ENCODE measurements at places on chromosomes 1 and 21. TPM values are rescaled to one million over a fixed set of nuclear protein-coding genes. Genes with fewer than 3 reads are reported as not detected.

GRCh38 chr1:7420470-7421100, 350.5 kb upstream of the VAMP3 start:
- DNase-seq, result no peak

Gene ACKR1
- 13.1 TPM for polyA plus RNA-seq

DNA sequence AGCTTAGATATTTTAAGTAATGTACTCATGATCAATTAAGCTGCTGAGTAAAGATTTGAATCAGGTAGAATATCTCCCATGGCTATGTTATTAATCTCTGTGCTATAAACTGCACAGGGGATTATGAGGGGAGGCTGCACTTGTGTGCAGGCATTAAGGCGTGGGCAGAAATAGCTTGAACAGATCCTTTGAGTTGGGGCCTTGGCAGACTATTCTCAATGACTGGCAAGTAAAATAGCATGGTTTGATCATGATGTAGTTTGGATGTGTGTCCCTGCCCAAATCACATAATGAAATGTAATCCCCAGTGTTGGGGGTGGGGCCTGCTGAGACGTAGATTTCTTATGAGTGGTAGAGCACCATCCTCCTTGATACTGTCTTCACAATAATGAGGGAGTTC, 220.3 kb downstream of the PLPP3 start:
- DNase-seq, result no peak

- DNase-seq, result no peak
Observed at GRCh38 chr1:200445213-200445612, 35.4 kb upstream of the ZNF281 start.

DNA sequence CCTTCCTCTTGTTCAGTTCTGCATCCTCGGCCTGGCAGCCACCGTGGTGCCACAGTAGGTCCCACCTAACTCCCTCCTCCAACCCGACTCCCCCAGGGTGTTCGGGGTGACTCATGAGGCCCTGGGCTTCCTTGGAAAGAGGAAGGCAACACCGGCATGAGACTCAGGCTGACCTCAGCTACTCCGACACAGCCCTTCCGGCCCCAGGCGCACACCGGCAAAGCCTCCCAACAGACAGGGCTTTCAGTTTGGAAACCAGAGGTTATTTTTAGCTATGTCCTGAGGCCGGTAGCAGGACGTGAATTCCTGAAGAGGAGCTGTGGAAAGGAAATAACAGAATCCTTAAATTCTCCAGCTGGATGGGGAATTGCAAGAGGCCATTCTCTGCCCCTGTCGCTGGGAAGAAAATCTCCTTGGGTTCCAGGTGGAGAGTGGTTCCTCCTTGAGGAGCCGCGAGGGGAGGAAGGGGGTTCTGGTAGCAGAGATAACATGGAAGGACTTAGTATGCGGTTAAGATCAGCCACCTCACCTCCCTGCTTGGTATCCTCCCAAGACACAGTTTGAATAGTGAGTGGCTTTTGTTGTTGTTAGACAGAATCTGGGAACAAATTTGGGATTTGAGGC, 24.4 kb downstream of the PLXNA2 start:
- peak; percentile 85 for DNase-seq

GRCh38 chr1:98813738-98814309, 152.3 kb downstream of the SNX7 start:
- no peak for DNase-seq

GRCh38 chr1:100631015-100631551, 88.5 kb upstream of the VCAM1 start:
- no peak for DNase-seq

Gene FOXD2
- polyA plus RNA-seq, result 0.05 TPM

GRCh38 chr1:228031276-228031995, 24.6 kb downstream of the WNT3A start:
- peak; percentile 35 for DNase-seq

- DNase-seq, result no peak
Observed at GRCh38 chr1:221779771-221780170, 37.9 kb upstream of the DUSP10 start.

DNA sequence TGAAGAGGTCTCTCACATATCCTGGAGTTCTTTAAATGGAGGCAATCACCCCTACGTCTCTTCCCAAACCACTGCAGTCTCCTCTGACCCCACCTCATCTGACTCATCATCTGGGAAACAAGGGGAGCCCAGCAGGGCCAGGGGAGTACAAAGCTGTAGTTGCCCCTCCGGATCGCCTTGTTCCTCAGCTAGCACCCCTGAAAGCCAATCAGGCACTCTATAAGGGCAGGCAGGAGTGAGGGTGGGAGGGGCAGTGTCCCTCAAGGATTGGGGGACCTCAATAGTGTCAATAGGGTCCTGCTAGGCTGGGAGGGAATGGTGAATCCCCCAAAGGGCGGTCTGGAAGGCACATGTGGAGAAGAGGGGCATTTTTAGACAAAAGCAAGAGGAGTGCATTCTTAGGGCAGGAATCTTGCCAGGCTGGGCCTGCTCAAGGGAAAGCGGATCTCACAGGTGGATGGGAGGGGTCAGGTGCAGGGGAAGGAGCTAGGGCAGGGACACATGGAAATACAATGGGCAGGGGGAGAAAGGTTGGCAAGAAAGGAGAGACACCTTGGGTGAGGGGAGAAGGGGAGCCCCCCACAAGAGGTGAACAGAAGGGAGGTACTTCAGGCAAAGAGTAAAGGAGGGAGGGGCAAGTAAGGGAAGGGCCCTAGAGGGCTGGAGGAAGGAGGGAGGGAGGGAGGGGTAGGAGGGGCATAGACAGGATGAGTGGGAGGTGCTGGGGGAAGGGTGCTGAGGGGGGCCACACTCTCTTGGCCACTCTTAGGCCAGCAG, 5.8 kb downstream of the SHISA4 start:
- no peak for DNase-seq

DNA sequence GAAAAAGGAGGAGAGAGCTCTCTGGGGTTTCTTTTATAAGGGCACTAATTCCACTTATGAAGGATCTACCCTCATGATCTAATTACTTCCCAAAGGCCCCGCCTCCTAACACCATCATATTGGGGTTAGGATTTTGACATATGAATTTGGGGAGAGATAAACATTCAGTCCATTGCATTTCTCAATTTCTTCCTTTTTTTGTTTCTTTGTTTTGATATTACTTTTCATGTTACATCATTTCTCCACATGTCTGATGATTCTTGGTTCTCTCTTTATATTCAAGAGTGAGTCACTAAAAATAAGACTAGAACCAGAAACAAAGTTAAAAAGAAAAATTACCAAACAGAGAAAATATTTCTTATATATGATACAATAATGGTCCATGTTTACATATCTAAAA, 63.2 kb upstream of the DUSP10 start:
- no peak for DNase-seq

GRCh38 chr1:198258491-198258890, 101.7 kb downstream of the NEK7 start:
- no peak for DNase-seq

Gene HSD11B1
- 1.5 TPM for polyA plus RNA-seq

Gene NBPF6
- polyA plus RNA-seq, result not detected

GRCh38 chr1:56190806-56191365, 388.5 kb downstream of the PLPP3 start:
- no peak for DNase-seq

Gene NBPF9
- polyA plus RNA-seq, result 4.8 TPM

- no peak for DNase-seq
Observed at GRCh38 chr1:113654883-113655282, 104.4 kb downstream of the PHTF1 start.

DNA sequence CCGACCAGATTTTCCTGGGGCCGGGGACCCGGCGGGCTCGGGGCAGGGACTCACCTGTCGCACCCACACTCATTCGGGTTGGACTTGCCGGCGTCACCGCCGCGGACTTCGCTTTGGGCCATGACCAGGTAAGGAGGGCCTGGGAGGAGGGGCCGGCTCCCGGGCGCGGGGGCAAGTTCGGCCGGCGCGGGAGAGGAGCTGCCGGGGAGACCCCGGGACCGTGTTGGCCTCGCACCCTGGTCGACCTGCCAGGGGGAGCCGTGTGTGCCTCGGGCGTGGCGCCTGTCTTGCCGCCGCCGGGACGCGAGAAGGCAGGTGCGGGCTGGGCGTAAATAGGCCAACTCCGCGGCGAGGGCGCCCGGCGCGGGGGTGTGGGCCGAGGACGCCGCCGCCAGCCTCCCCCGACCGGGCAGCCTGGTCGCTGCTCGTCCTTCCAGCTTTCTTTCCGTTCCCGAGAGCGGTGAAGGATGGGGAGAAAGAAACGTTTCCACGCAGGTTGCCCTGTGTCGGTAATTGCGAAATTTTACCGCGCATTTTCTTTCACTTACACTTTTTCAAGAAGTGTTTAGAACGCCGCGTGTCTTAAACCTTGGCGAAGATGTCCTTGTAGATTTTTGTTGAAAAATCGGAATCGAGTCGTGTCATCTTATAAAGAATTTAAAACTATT, 558 bp downstream of the USP1 start:
- peak; percentile 74 for DNase-seq

DNA sequence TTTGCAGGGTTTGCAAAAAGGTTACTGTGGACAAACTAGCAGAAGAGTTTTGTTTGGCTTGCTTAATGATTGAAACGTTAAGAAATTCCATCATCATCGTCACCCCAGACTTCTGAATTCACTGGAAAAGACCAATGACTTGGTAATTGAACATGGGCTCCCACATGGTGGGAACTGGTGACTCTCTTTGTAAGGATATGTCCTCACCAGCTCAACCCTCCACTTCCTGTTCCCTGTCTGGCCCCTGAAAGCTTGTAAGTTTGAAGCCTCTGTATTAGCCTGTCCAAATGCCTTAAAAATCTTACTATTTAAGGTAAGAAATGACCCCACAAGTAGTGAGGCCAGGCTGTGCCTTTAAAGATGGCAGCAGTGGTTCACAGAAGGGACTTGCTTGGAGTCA, 9.7 kb downstream of the SYT6 start:
- DNase-seq, result no peak

Gene SNX7
- polyA plus RNA-seq, result 20.4 TPM

GRCh38 chr1:150149271-150150132, at the start of gene PLEKHO1:
PLEKHO1 (plus strand) TSS chr1:150149916; CDS start chr1:150150258, 342 bp downstream.
- peak; percentile 88 for DNase-seq

Gene ODR4
- polyA plus RNA-seq, result 9.9 TPM

DNA sequence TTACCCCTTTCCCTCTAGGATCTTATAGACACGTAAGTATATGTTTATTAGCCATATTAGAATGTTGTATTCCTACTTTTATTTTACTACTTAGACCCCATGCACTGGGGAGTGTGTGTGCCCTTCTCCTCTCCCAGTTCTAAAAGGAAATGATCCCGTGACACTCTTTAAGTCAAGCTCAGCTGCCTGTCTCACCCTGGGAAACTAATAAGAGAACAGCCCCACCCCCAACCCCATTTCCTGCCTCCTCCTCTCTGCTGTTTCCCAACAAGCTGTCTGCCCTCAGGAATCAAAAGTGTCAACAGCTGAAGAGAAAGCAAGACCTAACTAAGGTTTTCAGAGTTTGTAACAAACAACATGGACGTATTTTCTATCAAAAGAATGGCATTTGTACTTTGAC, 92.6 kb upstream of the VAV3 start:
- DNase-seq, result peak; percentile 60

All from right cardiac atrium (tissue), 5 donors.